ENCODE measurements at places on chromosomes 2 and 18.

DNA sequence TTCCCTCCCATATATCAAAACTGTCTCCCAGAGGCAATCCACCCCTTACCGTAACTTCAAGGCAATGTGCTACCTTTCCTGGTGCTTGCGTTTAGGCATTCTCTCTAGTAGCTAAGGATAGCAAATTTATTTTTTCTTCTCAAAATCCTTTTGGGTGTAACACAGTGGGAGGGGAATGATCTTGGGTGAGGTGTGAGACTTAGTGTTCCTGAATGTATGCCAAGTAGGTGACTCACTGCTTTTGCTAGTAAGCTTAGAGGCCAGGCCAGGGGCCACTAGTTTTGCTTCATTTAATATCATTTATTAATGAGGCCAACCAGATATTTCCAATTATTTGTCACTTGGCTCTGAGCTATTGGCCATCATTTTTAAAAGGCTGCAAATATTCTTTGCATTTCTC, 135.5 kb downstream of the NAPG start:
- DNase-seq = peak; percentile 8

GRCh38 chr2:16266571-16266970, 326.2 kb downstream of the MYCN start:
- no peak for DNase-seq

GRCh38 chr2:134136731-134137130, 117.1 kb upstream of the MGAT5 start:
- no peak for DNase-seq

- no peak for DNase-seq
These were observed 39.8 kb downstream of the CCDC68 start for GRCh38 chr18:54919412-54919811.

DNA sequence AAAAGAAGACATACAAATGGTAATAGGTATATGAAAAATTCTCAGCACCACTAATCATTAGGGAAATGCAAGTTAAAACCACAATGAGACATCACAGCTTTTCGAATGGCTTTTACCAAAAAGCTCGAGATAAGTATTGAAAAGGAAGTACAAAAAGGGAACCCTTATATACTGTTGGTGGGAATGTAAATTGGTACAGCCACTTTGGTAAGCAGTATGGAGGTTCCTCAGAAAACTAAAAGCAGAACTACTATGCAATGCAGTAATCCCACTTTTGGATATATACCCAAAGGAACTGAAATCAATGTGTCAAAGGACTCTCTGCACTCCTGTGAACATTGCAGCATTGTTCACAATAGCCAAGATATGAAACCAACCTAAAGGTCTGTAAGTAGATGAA, 107.5 kb upstream of the SPATS2L start:
- DNase-seq = no peak

- peak; percentile 68 for DNase-seq
These were observed 24.1 kb upstream of the ACVR1 start for GRCh38 chr2:157900203-157900602.

GRCh38 chr2:235562065-235562747, 68.4 kb downstream of the AGAP1 start:
- no peak for DNase-seq

DNA sequence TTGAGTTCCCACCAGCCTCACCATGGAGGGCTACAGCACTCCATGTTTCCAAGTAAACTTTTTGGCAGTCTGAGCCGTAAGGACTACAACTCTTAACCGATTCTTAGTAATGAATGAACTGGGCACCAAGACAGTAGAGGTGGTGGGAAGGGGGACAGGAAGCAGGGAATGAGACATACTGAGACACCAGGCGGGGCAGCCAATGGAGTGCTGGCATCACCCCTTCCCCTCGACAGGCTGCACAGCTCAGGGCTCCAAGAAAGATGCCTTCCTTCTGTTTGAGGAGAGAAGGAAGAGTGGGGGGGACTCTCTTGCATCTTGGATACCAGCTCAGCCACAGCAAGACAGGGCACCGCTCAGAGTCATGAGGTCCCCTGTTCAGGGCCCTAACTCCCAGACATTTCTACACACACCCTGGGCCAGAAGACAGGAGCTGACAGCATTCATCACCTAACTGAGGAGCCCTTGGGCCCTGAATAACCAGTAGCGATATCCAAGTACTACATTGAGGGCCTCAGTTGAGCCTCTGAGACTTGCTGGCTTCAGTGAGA, 45.2 kb downstream of the USP34 start:
- DNase-seq = no peak

DNA sequence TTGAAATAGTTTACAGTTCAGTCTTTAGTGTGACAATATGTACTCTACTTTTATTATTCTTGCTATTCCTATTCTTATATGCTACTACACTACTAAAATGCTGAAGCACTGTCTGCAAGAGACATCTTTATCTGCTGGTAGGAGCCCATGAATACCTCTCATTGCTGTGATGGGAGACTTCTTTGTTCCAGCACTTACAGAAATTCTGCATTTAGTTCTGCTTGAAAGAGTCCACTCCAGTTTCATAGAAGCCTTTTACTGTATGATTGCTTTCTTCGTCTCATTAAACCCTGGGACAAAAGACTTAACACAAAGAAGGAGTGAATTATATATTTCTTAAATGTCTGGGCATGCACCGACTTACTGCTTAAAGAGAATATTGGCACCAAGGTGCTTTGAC, 272.7 kb downstream of the CD226 start:
- no peak for DNase-seq

DNA sequence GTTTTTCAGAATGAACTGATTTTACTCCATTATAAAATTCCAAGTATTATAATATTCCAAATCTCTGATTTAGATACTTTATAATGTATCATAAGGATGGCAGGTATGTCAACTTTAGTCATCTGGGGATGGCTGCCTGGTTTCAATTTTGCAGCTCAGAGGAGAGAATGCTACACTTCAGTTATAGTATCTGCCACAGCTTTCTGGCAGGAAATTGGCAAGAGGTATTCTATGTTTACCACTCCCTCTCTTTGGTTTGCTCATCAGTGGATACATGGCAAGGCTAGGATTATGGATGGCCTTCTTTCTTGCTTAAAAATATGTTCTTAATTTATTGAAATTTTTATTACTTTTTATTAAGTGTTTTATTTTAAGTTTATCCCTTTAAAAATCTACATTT, 67.0 kb upstream of the TNFRSF11A start:
- DNase-seq = no peak

DNA sequence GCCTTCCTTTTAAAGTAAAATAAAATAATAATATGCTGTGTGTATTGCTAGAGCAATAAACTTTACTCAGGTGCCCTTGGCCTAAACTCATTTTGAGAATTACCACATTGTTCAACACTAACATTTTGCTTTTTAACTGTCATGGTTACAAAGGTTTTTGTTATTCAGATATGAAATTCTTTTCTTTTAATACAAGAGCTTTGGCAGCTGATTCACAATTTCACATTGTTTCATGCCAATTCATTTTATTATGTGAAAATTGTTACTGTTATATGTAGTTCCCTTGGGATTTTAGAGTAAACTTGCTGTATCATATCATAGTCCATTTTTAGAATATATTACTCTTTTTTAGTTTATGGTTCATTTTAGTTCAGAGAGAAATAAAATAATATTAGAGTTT, 65.8 kb upstream of the ZNF804A start:
- DNase-seq = no peak

- no peak for DNase-seq
These were observed 284.4 kb downstream of the SOX11 start for GRCh38 chr2:5976531-5977065.

DNA sequence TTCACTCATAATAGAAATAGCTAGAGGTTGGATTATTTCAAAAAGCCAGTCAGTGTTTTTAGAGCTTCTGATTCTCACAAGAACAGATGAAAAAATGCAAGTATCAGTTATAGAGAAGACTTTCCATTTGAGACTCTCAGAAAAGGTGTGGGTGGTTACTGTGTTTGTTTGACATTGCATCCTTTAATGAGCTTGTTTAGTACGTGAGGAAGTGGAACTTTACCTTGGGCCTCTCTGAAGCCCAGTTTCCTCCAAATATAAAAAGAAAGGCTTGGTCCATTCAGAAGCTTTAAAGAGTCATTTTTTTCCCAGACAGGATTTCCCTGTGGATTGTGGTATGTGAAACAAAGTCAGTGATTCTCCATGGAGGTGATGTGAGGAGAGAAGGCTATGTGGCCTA, 89.9 kb upstream of the RANBP2 start:
- no peak for DNase-seq

- no peak for DNase-seq
These were observed 11.9 kb downstream of the TTC39C start for GRCh38 chr18:24026457-24026856.

GRCh38 chr2:171271971-171272436, 111.3 kb upstream of the TLK1 start:
- DNase-seq = peak; percentile 82

- DNase-seq = peak; percentile 14
These were observed 74.5 kb upstream of the NCKAP5 start for GRCh38 chr2:133642791-133643191.

DNA sequence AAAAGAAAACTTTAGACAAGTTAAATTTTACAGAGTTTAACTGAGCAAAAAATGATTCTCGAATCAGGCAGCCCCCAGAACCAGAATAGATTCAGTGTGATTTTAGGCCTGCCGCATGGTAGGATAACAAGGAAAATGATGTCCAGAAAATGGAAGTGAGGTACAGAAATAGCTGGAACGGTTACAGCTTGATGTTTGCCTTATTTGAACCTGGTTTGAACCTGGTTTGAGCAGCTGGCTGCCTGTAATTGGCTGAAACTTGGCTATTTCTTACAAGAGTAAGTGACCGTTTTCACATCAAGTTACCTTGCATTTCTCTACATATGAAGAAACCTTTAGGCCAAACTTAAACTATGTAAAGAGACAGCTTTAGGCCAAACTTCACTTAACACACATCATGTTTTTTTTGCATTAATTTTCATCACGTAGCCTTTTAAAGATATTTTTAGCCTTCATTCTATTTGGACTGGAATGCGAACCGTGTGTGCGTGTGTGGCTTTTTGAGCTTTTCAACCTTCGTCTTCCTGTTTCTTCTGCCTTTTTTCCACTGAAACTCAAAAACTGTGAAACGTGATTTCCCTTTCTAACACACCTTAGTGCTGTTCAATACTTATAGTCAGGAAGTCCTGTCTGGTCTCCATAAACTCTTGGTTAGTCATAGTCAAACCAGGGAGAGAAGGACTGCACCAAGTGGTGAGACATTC, 4.5 kb upstream of the POLE4 start:
- no peak for DNase-seq

DNA sequence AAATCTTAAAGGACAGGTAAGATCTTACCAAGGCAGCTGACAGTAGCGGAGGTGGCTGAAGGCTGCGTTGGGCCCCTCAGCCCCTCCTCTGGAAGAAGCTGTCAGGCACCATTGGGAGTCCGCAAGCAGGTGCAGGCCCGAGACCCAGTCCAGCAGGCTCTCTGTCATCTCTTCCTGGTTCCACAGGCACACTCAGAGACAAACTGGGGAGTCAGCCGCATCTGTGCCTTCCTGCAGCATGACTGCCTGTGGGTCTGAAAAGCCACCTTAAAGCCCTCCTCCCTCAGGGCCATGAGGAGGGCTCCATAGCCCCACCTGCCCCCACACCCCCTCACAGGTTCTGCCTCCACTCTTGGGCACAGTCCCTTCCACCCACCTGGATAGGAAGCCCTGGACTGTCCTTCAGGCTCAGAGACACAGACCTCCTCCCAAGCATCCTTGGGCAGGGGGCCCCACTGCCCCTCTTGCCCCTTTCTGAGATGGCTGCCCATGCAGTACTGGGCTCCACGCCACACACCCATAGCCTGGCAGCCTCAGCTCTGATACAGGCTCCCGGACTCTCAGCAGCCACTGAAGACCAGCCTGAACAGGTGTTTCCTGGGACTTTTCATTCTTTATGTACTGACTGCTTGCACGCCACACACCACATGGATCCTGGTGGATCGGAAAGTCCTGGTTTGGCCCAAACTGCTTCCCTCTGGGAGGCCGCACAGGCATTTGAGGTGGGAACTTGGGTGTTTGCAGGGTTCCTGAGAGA, 239.8 kb downstream of the SEPTIN10 start:
- no peak for DNase-seq

- DNase-seq = no peak
These were observed 72.0 kb downstream of the CDH7 start for GRCh38 chr18:65822826-65823225.

Measured in myocyte (in vitro differentiated cells).